Lung microvascular endothelial cell (primary cell): ENCODE measurements at places on chromosomes 11 and 22.
A peak's percentile ranks its signal among the peaks of the same experiment; 100 is the strongest.

DNA sequence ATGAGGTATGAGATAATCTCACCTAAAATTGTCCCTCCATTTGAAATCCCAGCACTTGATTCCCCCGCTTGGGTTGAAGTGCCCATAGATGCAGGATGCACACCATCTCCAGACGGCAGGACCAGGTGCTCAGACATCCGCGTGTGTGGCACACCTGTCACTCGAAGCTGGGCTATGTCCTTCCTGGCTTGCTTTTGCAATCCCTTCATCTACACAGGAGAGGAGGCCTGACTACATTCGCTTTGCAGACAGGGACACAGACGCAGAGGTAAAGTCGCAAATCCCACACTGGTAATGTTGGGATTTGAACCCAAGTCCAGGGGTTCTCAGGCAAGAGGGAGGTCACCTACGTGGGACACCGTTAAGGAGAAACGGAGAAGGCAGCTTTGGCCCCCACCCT, 7.2 kb upstream of the CYTH4 start:
- no peak for DNase-seq

DNA sequence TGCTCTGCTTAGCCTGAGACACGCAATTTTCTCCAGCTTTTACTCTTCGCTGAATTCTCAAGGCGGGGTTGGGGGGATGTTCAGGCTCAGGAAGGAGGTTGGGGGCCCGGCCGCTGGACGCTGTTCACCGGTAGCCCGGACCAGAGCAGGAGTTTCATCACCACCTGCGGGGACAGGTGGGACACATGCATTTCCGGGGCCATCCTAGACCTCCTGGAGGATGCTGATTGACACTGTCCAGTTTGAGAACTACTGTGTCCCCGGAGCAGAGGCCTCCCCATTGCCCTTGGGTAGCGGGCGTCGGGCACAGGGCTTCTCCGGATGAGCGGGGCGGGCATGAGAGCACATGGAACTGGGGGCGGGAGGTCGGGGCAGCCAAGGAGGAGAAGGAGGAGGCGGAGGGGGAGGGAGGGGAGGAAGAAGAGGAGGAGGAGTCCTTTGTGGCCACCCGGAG, 144.0 kb upstream of the GRK3 start:
- DNase-seq: no peak

DNA sequence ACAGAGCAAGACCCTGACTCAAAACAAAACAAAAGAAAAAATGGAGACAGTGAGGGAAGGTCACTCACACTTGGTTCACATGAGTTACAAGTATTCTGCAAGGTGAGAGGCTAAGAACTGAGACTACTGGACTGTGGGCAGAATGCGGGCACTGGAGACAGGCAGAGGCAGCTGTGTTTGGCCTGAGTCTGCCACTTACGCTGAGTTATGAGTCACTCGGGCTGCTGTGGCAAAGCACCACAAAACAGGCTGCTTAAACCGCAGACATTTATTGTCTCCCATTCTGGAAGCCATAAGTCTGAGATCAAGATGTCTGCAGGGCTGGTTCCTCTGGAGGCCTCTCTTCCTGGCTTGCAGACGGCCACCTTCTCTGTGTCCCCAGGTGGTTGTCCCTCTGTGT, 122.8 kb downstream of the SHANK2 start:
- no peak for DNase-seq

- peak; percentile 87 for DNase-seq
These were observed 28.5 kb downstream of the MAFF start for GRCh38 chr22:38230108-38230825.

DNA sequence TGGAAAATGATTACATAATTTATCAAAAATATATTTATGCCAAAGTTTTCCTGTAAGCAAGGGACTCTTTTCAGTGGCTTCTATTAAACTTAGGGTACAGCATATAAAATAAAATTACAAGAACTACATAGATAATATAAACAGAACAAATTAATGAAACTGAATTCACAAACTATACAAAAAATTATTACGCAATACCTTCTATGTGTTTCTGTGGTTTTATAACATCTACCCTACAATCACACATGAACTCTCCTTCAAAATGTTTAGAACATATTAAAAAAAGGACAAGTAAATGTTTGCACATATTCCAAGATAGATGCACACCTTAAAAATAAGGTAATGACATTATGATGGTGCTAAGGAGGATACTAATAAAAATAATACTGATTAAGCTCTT, 235.9 kb downstream of the CNTN5 start:
- DNase-seq: no peak

DNA sequence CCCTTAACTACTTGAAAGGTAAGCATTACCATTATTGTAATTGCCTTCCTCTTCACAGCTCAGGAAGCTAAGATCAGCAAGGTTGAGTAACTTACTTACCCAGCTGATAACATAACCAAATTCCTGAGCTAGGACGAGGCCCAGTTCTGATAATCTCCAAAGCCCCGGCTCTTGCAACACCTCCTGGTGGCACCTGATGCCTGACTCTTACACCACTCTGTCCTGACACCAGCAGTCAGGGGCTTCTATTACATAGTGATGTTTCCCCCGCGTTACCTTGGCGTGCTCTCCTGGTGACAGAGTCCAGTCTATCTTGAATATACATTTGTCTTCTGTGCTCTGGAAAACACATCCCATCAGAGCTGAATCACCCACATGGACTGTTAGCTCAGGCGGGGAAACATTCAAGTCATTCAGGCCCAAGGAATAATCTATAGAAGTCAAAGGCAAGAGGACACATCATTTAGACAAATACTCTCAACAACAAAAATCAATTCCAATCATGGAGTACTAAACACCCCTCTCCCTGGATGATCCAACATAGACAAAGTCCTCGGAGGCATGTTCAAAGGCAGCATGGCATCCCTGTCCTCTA, 12.6 kb downstream of the JAML start:
- DNase-seq: no peak

DNA sequence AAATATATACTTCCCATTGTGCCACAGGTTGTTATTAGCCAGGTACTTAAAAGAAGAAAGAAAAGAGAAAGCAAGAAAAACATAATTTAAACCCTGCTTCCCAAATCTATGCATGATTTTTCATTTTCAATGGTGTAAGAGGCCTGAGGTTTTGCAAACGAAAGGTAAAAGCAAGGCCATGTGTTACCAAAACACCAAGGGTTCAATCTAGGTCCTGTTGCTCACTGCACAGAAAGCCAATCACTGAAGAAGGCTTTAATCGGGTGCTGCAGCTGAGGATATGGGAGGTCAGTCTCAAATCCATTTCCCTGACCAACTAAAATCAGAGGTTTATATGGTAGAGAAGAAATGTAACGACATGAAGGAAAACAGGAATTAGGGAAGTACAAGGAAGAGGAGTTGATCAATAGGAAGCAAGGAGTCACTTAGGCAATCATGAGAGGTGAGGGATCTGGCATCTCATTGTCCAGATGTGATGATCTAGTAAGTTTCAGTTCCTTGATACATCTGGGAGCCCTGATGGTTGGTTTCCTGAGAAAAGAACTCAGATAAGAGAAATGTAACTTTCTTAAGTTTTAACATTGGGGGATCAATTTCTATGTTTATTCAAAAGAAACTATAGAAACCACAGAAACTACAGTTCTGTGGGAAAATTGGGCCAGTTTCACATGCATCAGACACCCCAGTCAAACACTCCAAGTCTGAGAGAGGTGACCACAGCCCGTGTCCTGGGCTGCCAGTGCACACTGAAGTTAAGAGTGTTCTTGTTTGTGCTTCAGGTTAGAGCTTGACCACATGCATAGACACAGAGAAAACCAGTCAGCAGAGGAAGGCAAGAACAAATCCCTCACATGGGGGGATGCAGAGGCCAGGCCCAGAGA, 18.1 kb upstream of the DKK3 start:
- no peak for DNase-seq

DNA sequence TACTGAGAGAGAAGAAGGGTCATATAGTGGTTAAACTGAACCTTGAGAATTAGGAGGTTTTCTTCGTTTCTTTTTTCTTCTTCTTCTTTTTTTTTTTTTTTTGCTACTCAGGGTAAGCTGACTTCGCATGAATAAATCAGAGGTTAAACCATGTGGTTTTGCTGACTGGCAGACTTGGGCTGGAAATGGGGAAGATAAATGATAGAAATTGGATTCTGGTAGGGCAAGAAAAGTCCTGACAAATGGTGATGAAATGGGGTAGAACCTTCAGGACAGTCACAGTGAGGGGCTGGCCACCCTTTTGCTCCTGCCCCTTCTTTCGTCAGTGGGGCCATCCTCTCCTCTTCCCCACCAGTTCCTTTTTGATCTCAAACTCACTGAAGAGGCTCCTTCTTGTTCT, 1.6 kb upstream of the SWAP70 start:
- DNase-seq: no peak

DNA sequence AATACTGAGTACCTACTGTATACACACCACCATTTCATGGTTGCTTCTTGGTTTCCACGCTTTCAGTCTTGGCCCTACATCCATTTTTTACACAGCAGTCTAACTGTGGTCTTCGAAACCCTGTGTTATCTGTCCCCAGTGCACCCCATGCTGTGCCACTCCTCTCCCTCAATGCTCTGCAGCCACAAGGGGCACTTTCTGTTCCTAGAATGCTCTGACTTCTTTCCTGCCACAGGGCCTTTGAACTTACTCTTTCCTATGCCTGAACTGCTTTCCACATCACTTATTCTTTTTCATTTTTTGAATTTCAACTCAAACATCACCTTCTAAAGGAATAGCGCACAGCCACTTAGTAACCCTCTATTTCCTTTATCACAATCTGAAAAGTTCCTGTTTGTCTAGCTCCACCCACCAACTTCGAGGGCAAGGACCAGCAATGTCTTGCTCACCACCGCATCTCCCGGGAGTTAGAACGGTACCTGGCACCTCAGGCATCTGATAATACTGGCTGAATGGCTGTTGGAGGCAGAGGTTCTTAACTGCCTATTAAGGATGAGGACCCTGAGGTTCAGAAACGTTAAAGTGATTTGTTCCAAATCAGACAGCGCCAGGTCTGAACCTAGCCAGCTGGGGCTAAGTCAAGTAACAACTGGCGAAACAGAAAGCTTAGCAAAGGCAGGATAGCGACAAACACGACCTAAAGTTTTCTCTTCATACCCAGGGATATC, 568 bp downstream of the ALG8 start:
- DNase-seq: no peak

DNA sequence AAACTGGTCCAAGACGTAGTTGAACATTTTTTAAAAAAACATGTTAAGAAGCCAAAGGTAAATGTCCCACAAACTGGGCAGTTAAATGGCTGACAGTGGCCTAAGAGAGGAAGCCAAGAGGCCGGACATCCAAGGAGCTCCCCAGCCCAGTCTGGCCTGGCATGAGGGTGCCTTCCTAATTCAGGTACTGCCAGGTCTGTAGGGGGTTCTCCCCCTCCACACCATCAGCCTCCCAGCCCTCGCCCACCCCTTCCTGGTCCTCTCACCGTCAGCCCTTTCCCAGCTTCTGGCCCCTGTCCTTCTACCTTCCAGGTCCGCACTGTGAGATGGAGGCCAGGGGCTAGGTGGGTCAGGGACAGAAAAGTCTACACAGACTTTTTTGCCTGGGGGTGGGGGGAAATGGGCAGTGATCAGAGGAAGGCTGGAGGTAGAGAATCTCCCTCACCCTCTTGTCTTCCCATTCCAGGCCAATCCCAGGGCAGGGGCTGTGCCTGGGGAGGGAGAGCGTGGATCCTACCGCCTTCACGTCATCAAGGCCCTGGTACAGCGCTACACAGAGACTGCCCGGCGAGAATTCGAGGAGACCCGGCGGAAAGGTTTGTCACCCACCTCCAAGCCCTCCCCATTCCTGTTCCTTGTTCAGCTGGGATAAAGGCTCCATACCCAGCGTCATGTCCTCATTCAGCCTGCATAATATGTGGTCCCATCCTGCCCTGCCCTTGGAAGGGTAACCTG, 6.0 kb downstream of the ART5 start:
- no peak for DNase-seq

GRCh38 chr22:44572414-44573207, 74.6 kb upstream of the RTL6 start:
- no peak for DNase-seq

DNA sequence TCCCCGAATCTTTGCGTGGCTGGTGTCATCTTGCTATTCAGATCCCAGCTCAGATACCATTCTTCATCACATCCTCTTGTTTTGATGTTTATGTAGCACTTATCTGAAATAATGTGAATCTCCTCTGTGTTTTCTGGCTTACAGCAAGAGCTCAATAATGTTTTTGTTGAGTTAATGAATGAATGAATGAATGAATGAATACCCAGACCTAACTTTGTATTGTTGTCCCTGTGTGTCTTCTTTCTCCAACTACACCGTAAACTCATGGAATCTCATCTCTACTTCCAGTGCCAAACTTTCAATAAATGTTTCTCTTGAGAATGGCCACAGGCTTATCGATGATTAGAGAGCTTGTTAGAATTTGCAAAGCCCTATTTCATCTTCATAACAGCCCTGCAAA, 110.2 kb downstream of the MYO18B start:
- no peak for DNase-seq

- no peak for DNase-seq
These were observed 2.0 kb downstream of the PARVG start for GRCh38 chr22:44182588-44183286.

DNA sequence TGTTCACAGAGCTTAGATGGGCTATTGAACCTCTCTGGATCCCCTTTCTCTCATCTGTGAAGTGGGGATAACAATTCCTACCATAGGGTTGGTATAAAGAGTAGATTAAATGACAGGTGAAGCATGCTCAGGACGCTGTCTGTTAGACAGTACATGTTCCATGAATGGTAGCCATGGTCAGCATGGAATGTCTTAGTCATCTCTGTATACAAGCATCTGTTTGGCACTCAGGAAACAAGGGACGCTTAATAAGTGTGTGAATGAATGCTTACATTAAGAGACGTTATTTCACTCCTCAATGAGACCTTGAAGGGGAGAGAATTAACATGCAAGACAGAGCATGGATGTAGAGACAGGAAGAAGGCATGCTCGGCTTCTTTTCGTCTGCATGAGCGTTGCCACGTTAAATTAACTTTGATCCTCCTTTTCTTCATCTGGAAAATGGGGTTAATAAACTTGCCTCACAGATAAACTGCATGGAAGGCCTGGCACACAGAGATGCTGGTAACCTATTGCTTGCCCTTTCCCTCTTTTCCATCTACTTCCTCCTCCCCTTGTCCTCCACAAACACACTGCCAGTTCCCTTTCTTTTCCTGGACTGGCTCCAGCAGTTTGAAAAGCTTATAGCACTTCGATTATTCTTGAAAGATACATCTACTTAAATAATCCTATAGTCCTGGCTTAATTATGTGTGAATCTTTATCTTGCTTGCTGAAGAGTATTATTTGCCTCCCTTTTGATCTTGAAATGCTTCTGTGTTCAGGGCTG, 267.2 kb upstream of the MTNR1B start:
- no peak for DNase-seq
